ENCODE measurements at places on chromosomes 4 and X.

- no peak for DNase-seq
Observed at GRCh38 chrX:12128017-12128416, 10.3 kb upstream of the FRMPD4 start.

GRCh38 chr4:186067757-186068385 is 1.1 kb upstream of the TLR3 start:
- peak; percentile 68 for DNase-seq

DNA sequence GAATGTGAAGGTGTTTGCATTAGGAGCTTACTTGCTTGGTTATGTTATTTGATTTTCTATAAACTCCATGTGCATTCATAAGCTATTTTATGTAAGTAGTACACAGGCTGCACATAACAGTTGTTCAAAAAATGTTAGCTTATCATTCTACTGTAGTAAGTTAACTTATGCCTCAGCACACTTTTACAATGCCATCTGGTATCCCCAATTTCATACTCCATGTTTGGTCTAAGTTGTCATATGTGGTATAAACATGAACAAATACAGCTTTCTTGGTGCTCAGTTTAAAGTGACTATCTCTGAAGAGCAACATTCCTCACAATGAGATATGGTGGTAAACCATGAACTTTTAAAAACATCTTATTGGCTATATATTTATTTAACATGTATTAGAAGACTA is 104.3 kb upstream of the LEF1 start:
- DNase-seq = no peak

DNA sequence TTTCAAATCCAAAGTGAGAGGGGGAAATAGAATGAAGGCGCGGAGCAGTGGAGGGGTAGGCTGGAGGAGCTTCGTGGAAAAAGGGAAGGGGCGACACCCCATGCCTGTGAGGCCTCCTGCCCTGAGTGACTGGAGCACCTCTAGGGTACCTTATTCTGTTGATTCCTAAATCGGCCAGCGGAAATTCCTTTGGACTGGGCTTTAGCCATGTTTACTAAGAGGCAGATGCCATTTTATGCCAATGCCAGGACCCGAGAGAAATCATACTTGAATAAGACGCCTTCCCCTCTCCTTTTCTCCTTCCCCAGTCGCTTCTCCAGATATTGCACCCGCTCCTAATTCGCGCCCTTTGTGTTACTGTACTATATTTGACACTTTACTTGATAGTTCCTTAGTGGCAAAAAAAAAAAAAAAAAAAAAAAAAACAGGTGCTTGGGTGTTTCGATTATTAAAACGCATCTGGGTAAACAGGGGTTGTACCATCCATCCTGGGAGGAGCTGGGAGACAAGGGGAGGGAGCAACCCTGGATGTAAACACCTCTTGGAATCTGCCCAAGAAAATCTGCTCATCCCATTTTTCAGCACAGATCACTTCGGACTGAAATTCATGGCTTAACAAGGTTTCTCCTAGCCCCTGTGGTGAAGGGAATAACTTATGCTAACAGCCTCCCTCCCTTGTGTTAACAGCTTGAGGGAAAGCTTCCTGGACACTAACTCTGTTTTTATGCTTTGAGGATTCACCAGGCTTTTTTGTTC is 1.5 kb downstream of the BMP3 start:
- no peak for DNase-seq

- no peak for DNase-seq
Observed at GRCh38 chr4:89161841-89162240, 50.5 kb downstream of the TIGD2 start.

Data from hepatocyte (in vitro differentiated cells).